CD4-positive, alpha-beta T cell treated with Interleukin-1 beta for 1 hour (primary cell): ENCODE measurements at places on chromosomes 12 and 14.

GRCh38 chr12:51714666-51715065, 123.6 kb downstream of the SCN8A start:
- DNase-seq = no peak

GRCh38 chr14:51653079-51653774, 1.5 kb downstream of the FRMD6 start:
- DNase-seq = no peak

DNA sequence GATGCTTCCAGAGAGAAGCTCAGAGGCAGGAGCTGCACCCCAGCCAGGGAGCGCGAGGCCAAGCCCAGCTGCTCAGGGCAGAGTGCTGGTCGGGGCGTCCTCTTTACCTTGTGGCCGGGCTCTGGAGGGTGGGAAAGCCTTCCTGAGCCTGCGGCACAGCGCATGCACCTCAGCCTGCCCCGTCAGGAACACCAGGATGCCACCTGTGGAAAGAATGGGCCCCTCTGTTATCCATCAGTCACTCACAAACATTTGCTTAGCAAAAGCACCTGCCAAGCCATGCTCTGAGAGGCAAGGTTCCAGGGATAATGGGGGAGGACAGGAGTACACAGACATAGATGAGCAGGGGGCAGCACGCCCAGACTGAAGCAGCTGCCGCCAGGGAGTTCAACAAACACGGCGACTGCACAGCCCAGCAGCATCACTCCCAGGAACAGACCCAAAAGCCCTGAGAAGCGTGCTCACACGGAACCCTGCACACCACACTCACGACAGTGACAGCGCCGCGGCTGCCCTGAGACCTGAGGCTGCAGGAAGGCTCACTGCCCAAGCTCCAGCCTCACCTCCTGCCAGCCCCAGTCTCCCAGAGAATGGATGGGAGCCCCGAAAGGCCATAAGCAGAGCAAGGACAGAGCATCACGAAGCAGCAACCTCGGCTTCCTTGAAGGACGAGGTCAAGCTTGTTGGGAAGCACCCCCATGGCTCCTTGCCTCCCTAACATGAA, 21.8 kb downstream of the DHX37 start:
- no peak for DNase-seq

DNA sequence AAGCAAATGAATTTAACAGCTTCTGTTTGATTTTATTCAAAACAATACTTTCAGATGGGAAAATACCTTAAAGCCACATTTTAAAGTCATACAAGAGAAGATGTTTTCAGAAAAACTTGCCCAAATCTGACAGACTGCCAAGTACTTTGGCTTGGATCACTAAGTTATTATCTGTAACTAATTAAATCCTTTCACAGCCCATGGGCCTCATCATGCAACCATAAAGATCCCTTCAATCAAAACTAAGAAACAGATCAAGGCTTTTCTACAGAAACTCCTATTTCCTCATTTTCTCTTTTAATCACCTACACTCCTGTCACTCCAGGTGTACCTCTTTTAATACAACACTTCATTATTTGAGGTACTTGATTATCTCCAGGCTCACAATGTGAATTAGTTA, 28.1 kb downstream of the BLTP3B start:
- no peak for DNase-seq

- no peak for DNase-seq
Measured at GRCh38 chr12:121427556-121428050, 27.7 kb downstream of the RNF34 start.

- DNase-seq = no peak
Measured at GRCh38 chr12:59895166-59895775, 299.4 kb downstream of the SLC16A7 start.

DNA sequence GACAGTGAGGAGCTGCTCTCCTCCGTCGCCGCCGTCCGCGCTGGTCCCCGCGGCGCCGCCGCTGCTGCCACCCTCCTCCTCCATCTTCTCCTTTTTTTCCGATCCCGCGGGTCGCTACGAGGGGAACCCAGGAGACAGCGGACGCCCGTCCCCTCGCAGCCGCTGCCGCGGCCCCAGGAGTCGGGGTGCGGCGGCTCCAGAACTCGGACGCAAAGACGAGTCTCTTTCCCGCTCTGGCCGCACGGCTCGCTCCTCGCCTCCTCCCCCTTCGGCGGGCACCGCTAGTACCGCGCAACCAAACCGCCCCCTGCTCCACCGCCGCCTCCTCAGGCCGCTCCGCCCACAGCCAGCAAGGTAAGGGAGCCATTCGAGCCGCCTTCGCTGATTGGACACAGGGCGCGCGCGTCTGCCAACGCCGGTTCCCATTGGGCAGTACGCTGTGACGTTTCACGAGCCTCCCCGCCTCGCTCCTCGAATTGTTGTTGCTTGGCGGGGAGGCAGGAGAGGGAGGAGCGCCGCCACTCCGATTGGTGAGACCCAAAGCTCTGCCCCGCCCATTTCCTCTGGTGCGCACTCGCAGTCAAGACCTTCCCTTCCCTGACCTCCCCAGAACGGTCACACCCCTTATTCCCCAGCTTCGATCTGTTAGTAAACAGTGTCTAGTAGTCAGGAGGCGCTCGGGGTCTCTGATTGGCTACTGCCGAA, at the start of gene RPS6KA5:
TSS of gene RPS6KA5 (minus strand) at position 291 of the 705 bp plus-strand sequence. CDS start at position 84, 207 bp downstream.
- peak; percentile 100 for DNase-seq

GRCh38 chr12:32437095-32437515, 37.7 kb downstream of the FGD4 start:
- DNase-seq = no peak

GRCh38 chr12:3141339-3142321, 64.5 kb downstream of the TSPAN9 start:
- DNase-seq = no peak

- no peak for DNase-seq
Measured at GRCh38 chr14:57749267-57749666, 116.6 kb downstream of the SLC35F4 start.

DNA sequence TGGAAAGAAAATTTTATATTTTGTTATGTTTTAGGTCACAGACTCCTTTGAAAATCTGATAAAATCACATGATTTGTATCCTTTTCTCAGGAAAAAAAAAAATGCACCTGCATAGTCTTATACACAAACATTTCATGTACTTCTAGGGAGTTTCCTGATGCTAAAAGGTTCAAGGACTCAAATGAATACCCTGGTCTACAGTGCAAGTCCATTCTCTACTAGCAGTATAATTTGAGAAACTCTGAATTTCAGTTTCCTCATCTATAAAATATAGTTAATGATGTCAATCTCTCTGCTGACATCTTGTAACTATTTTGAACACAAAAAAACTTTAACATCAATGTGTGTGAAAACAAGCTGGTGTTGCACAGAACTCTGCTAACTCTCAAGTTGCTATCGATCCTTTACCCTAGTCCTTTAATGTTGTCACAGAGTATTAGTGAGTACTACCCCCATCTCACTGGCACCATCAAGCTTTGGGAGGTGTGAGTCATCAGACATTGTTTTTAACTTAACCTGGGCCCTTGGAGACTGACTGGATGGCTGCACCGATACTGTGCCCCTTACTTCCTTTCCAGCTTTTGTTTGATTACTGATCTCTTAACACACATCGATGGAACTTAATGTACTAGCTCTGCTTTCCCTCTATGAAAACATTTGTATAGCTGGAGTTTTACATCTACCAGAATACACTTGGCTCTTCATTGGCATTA, 251.9 kb upstream of the SOX5 start:
- DNase-seq = no peak

DNA sequence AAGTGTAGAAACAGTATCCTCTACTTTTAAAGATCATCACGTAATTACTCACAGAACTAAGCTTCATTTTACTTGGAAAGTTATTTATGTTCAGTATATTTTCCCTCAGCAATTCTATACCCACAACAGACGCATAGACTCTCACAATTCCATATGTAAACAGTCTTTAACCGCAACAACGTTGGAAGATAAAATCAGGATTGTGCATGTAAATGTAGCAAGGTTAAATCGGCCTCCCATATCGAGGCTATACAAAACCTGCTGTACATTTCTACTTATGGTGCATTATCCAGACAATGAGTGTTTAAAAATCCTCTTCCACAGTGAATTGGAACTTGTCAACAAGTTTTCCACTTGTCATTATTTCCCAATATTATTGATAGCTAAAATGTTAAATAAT, 581.1 kb downstream of the SLC16A7 start:
- DNase-seq = no peak
